ENCODE measurements at places on chromosomes 12 and 14. TPM values are rescaled to one million over a fixed set of nuclear protein-coding genes. Genes with fewer than 3 reads are reported as not detected.

DACT1 gene
- total RNA-seq = 8.2 TPM

CMA1 gene
- not detected for total RNA-seq

GRCh38 chr14:71733210-71733883 is 198.9 kb upstream of the RGS6 start:
- H3K36me3 ChIP-seq = peaks cover 32% of the 10 kb centered on the region
- no peaks in the 10 kb centered on the region for H3K4me1 ChIP-seq
- no peaks in the 10 kb centered on the region for H3K27me3 ChIP-seq
- H3K4me3 ChIP-seq = no peak overlapping the region

DNA sequence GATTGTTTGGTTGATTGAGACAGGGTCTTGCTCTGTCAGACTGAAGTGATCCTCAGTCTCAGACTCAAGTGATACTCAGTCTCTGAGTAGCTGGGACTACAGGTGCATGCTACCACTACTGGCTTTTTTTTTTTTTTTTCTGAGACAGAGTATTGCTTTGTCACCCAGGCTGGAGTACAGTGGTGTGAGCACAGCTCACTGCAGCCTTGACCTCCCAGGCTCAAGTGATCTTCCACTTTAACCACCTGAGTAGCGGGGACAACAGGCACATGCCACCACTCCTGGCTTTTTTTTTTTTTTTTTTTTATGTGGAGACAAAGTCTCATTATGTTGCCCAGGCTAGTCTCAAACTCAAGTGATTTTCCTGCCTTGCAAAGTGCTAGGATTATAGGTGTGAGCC is 31.8 kb downstream of the CPSF2 start:
- no peak overlapping the region for H3K4me3 ChIP-seq
- DNase-seq = no peak
- no peak overlapping the region for H3K27ac ChIP-seq
- peaks cover 26% of the 10 kb centered on the region for H3K36me3 ChIP-seq
- H3K27me3 ChIP-seq = no peaks in the 10 kb centered on the region

DNA sequence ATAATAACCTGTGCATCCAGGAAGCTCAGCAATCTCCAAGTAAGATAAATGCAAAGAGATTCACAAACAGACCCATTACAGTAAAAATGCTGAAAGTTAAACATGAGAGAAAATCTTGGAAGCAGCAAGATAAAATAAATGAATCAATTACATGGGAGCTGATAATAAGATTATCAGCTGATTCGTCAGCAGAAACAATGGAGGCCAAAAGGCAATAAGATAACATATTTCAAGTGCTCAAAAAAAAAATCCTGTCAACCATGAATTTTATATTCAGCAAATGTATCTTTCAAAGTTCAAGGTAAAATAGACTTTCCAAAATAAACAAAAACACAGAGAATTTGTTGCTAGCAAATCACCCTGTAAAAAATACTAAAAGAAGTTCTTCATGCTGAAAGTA is 36.4 kb upstream of the MBIP start:
- H3K4me1 ChIP-seq = no peaks in the 10 kb centered on the region
- DNase-seq = no peak
- no peaks in the 10 kb centered on the region for H3K36me3 ChIP-seq
- no peak overlapping the region for H3K27ac ChIP-seq

DNA sequence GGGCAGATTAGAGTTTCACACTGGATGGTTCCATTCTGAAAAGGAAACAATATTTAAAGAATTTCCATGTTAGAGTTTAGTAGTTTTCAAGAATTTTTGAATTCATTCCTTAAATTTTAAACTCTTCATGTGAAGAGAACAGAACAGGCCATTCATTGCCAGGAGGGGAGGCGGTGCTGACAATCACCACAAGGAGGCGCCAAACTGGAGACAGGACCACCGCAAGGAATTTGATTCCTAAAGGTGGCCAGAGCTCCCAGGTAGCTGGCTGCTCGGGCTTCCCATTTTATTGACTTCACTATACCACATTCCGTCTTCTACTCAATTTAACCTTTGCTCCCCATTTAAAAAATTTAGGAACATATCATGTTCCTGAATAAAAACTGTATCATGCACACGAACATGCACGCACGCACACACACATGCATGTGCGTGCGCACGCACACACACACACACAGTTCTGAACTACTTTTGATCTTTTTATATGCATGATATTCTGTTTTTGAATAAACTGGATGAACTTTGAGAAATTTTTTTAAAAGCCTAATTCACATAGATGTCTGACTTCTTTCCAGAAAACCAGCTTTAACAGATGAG is 101.2 kb downstream of the NELL2 start:
- peaks cover 1% of the 10 kb centered on the region for H3K4me1 ChIP-seq
- no peak overlapping the region for H3K4me3 ChIP-seq
- H3K27me3 ChIP-seq = no peaks in the 10 kb centered on the region
- DNase-seq = peak; percentile 39

- peak; percentile 90 for DNase-seq
- H3K4me3 ChIP-seq = no peak overlapping the region
- no peaks in the 10 kb centered on the region for H3K36me3 ChIP-seq
- no peaks in the 10 kb centered on the region for H3K27me3 ChIP-seq
These were observed 15.6 kb downstream of the BAG5 start for GRCh38 chr14:103546652-103547454.

GRCh38 chr12:868722-869121 is 80.8 kb downstream of the RAD52 start:
- H3K36me3 ChIP-seq = peaks cover 35% of the 10 kb centered on the region
- DNase-seq = no peak
- peak overlapping the region; percentile 8 for H3K27ac ChIP-seq
- no peak overlapping the region for H3K4me3 ChIP-seq
- H3K4me1 ChIP-seq = peaks cover 1% of the 10 kb centered on the region
- no peaks in the 10 kb centered on the region for H3K27me3 ChIP-seq

Measured in progenitor cell of endocrine pancreas (in vitro differentiated cells).